ENCODE measurements at places on chromosomes 12 and 14.
A peak's percentile ranks its signal among the peaks of the same experiment; 100 is the strongest.

DNA sequence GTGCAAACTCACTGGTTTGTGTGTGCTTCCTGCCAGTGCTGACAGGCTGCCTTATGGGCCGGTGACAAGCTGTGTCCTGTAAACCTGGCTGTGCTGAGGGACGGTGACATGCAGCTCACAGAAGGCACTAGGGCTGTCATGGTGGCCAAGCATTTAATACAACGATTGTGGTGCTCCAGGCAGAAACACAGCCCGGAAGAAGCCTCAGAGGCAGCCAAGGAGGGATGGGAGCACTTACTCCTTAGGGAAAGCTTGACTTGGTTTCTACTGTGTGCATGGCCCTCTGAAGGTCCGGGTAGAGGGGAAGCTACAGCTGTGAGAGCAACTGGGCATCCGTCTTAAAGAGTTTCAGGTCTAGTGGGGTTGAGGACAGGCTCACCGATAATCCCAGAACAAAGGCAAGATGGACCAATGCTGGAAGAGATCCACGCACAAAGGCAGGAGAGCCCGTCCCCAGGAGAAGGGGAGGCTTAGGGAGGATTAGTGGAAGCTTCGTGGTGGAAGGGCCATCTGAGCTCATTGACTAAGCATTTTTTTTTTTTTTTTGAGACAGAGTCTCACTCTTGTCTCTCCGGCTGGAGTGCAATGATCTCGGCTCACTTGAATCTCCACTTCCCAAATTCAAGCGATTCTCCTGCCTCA, 10.7 kb upstream of the MCRS1 start:
- DNase-seq: no peak

DNA sequence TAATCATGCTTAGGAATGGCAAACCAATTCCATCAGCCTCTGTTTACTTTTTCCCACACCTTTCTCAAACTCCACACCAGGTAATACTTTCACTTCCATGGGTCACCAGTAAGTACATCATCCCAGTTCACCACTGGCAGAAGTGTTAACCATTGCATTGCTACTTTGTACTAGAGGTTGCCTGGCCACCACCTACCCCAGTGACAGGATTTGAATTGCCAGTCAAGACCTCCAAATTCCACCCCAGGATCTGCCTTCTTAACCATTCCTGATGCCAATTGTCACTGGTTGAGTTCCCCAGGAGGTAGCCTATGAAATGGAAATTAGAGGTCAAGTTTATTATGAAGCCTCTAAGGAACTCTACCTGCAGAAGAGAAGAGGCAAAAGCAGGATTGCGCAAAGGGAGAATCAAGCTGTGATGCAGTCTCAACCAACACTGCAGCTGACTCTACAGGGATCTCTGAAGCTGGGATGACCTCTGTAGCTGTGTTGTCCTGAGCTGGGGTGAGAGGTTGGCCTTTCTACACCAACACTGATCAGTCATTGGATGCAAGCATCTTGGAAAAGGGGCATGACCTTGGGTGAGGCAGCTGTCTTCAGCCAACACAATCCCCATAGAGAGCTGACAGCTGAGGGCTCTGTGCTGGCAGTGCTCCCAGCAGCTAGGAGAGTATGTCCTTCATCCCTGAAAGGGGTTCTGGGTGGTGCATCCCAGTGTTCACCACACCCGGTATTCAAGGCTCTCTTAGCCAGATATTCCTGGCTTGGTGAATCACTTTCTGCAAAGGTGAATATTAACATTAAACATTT, 37.0 kb upstream of the HMGA2 start:
- DNase-seq: no peak

- no peak for DNase-seq
Observed at GRCh38 chr12:48486261-48486660, 4.0 kb downstream of the C12orf54 start.

DNA sequence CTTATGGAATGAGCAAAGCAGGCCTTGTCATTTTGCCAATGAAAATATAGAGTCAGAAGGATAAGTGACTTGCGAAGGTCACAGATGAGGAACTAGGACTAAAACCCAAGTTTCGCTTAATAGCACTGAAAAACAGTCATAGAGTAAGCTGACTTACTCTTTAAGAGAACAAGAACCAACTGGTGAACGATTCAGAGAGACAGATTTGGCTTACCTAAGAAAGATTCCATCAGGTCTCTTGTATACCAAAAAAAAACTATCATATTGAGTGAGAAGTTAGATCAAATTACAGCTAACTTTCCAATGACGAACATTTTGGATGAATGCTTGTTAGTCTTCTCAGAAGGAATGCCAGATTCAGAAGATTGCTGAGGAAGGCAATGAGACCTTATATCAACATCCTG, 74.2 kb downstream of the ZFC3H1 start:
- peak; percentile 35 for DNase-seq

- no peak for DNase-seq
Observed at GRCh38 chr12:79435742-79436141, 255.0 kb downstream of the PAWR start.

DNA sequence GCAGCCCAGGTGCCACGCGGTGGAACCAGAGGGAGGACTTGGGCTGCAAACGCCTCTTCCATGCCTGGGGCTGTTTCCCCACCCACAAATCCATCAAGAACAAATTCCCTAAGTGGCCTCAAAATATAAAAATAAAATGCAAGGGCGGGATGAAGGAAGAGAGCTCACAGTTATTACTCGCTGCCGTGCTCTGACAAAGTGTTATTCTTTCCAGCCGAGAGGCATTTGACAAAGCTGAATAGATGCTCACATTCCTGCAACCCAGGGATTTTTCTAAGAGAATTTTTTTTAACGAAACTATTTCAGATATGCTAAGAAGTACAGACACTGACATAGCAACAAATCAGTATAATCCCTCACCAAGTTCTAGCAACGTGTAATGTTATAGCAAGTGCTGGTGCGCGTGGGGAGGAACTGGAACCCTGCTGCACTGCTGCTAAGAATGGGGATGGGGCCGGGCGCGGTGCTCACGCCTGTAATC, 70.7 kb downstream of the SCARB1 start:
- no peak for DNase-seq

GRCh38 chr12:123089631-123090353, 61.1 kb downstream of the PITPNM2 start:
- peak; percentile 84 for DNase-seq

DNA sequence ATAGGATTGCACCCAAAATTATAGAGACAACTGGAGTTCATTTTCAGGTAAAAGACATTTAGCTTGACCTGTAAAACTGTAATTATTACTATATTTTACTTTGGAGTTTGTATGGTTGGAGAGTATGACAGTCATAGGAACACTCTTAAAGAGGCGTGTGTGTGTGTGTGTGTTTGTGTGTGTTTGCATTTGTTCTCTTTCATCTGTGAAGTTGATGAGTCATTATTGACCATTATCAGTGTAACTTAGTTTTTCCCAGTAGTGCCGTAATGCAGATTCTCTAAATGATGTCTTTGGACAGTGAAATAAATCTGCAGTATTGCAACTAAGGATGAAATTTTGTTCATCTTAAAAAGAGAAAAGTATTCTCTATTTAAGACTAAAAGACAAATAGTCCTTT, 13.0 kb downstream of the WASHC4 start:
- no peak for DNase-seq

DNA sequence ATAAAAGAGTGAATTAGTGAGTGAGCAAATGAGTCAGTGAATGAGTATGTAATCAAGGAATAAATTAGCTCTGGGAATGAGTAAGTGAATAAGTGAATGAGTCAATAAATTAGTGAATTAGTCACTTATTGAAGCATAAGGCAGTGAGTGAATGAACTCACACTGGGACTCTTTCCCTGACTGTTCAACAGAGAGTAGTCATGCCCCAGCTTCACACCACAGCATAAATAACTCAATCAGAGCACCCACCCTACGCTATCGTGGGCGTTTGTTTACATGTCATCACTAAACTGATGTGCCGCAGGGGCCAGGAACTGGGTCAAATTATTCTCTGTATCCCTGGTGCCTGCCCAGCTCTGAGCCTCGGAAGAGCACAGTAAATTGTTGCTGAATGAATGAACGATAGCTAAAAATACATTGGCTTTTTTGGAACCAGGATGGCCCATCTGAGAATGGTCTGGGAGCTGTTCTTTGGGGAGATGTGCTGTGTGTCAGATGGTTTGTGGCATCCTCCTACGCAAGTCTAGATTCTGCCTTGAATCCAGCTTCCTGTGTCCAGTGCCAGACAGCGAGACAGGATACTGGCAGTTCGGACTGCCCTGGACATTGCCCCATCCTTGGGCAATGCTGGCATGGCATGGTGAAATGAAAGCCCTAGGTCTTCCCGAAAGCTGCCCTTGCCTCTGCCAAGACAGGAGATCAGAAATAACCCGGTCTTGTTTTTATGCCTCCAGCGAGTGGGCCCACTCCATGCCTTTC, 98.0 kb upstream of the RTL1 start:
- no peak for DNase-seq

- DNase-seq: no peak
Observed at GRCh38 chr12:46359667-46360280, 12.8 kb downstream of the SLC38A2 start.

GRCh38 chr12:105892362-105892910, 246.3 kb downstream of the NUAK1 start:
- no peak for DNase-seq

DNA sequence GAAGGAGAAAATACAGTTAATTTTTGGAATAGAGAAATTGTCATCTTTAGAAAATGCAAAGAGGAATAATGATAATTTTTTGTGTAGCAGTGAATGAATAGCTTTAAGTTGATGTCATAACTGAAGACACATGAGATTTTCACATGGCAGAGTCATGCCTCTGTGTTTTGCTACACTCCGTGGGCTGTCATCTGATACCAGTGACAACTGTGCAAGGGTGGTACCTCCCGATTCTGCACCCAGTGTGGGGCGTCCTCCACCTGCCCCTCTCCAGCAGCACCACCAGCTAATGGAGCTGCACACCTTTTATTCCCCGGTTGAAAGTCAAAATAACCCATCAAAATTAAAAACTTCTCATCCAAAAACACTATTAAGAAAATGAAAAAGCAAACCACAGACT, 47.2 kb downstream of the ANKRD9 start:
- DNase-seq: no peak

GRCh38 chr12:34400986-34401658, 378.8 kb downstream of the ALG10 start:
- DNase-seq: no peak

GRCh38 chr12:130601327-130601726, 114.8 kb downstream of the RIMBP2 start:
- no peak for DNase-seq

DNA sequence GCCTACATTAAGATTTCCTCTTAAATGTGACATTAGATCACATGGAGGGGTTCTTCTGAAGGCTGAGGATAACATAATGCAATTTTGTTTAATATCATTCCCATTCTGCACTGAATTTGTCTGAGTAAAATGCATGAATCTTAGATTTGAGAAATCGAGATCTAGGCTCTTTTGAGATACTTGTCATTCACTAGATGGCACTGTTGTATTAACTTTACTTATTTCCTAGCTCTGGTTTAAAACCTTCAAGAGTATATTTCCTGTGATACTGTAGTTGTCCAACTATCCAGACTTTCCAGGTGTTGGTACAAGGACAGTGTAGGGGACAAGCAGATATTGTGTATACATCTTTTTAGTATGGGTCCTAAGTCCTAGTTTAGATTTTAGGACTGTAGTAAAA, 91.7 kb upstream of the SEL1L start:
- peak; percentile 36 for DNase-seq

DNA sequence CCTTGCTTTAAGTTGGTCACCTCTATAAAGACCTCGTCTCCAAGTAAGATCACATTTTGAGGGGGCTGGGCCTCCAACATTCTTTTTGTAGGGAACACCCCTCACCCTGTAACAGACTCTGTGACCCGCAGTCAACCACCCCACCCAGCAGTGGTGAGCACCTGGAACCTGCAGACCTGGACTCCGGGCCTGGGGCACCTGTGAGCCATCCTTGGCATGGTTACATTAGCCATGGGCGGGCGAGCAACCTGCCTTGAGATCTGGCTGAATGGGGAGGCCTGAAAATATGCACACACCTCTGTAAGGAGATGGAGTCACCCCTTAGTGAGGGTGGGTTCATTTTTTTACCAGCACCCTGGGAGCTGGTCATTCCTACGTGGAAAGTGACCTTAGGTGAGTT, 95.3 kb downstream of the RIMBP2 start:
- no peak for DNase-seq

DNA sequence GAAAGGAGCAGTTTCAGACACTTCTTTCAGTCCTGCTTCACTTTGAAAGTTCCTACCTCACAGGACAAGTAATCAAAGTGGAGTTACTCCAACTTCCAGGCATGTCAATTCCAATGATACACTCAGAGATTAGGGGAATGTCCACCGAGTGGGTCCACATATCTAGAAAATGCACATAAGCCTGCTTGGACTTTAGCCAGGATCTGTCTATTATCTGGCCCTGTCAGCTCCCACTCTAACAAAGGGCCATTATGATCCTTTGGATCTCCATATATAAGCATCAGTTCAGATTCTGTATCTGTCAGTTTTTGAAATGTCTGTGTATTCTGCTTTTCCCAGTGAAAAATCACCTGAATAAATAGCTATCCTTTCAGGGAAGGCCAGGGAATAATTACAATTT, 112.9 kb upstream of the ATXN7L3B start:
- DNase-seq: no peak

DNA sequence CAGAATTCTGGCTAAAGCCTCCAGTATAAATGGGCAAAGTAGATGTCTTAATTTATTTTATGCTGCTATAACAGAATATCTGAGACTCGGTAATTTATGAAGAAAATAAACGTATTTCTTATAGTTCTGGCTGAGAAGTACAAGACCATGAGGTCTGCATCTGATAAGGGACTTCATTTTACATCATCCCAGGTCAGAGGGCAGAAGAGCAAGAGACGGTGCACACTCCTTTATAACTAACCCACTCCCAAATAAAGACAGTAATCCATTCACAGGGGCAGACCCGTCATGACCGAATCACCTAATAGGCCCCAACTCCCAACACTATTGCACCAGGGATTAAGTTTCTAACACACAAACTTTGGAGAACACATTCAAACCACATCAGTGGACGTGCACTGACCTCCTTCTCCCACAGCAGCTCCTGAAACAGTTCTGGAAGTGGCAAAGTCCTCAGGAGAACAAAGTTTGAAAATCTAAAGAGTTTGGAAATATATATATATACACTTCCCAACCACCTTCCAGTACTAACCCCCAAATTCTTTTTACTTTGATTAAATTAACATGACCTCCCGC, 116.5 kb downstream of the MED13L start:
- DNase-seq: no peak

DNA sequence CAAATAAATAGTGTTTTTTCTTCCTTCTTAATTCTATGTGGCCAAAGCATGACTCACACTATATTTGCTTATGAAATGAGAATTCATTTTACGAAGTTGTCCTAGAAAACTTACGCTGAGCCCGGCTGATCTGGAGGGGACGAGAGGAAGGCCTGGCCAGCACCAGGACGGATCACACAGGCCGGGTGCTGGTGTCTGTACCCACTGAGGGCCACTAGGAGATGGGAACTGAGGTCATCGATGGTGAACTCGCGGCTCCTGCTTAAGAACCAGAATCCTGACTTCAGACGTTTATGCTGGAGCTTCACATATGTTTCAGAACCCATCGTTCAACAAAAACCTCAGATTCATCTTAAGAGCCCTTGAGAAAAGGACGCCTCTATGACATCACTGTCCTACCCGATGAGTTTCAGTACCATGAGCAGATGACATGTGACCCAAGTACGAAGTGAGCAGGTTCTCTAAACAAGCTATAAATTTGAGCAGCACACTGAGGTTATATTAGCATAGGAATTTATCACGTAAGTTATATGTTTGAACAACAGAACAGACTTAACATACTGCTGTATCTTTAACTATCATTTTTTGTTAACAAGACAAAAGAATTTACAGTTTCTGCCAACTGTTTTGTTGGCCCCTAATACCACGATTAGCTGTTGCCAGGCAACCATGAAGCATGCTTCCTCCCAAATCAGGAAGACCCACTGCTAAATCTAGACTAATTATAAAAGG, 111.9 kb downstream of the FOXN3 start:
- no peak for DNase-seq

Measured in HTR-8/SVneo (cell line).